ENCODE measurements at places on chromosomes 1 and 21. TPM values are rescaled to one million over a fixed set of nuclear protein-coding genes. Genes with fewer than 3 reads are reported as not detected.

PIGM gene
- total RNA-seq = 2.4 TPM

DNA sequence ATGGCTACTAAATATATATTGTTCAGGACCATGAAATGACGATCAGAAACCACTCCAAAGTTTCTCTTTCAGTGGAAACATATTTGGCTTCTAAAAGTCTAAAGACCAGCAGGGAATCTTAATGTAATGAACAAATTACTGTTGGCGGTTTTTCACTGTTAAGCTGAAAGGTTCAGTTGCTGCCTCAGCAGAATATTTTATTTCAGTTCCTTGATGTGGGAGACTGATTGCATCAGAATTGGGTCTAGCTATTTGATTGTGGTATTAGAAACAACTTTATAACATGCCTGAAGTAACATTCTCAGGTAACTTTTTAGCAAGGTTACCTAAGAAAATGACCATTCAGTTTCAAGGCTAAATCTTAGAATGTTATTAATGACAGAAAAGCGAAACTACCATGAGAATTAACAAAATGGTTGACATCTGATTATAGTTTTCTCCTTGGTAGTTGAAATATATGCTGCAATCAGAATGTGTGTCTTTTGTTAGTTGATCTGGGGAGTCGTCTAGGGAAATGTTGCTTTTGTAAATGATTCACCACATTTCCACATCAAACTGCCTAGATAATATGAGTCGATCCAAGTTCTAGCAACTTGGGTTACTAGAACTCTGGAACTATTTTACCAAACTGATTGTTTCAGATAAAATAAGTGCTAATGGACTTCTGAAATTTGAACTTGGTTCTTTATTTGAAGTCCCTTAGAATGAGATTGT lies 200.4 kb downstream of the HMCN1 start:
- no peak for DNase-seq

DNA sequence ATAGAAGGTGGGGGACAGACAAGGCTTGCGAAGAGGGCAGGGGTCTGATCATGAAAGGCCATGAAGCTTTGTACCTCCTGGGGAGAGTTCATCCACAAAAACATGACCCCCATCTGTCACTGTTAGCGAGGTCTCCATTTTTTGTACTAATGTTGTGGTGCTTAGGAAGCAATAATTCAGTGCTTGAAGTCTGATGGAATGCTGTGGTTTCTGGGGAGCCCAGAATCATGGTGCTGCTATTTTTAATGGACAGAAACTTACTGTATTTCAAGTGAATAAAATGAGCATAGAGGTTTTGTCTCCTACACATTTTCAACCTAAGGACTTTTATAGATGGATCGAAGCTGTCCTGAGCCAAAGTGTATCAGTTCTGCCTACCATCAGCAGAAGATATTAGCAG lies 28.2 kb upstream of the RGL1 start:
- no peak for DNase-seq

DNA sequence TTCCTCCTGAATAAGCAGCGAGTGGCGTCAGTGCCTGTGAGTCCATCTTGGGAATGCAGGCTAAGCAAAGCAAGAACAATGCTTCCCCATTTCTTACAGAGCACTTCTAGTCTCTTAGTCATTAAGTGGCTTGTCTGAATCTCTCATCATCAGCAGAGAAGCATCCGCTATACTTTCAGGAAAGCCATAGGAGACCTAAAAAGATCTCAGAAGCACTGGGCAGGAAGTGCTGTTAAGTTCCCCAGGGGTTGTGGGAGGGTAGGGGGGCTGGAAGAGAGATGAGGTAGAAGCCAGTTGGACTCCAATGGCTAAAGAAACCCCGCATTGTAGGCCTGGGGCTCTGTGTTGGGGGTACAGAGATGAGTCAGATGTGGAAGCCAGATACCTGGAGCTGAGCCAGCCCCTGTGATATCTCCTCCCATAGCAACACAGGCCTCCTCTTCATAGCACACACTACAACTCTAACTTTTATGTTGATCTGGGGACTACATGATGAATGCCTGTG lies 44.9 kb downstream of the SYT6 start:
- DNase-seq = no peak

DNA sequence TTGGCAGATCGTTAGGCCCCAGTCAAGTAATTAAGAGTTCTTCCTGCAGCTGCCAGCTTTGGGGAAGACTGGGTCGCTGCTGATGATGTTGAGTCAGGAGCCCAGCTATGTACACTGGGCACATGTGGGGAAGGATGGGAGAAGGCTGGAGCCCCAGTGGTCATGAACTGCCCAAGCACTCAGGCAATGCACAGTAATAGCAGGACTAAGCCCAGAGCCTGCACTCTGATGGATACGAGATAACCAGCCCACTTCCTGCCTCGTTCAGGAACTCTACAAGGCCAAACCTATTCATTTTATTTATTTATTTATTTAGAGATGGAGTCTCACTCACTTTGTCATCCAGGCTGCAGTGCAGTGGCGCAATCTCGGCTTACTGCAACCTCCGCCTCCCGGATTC lies 81.1 kb upstream of the BTG3 start:
- DNase-seq = no peak

ZNF683 gene
- not detected for total RNA-seq

- DNase-seq = peak; percentile 81
Measured at GRCh38 chr1:211613108-211613947, 34.4 kb upstream of the SLC30A1 start.

DNA sequence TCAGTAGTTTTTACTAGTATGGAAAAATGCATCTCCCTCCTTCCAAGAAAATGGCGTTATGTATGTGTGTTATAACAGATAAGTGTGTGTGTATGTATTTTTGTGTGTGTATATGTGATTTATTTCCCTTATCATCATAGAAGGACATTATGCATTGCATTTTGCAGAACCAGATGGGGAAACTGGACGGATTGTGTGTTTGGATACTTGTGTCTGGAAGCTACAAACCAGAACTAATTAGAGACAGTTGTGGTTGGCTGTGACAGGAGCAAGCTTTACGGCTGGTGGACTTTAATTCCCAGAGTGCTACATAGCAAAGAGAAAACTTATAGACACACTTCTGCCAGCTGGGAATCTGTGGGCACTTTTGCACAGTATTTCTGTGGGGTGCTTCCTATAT lies 162.5 kb downstream of the RWDD3 start:
- no peak for DNase-seq

MRPL37 gene
- 81.2 TPM for total RNA-seq

Data from left ventricle myocardium superior (tissue), 1 donor.